ENCODE measurements at places on chromosomes 4 and X.
A peak's percentile ranks its signal among the peaks of the same experiment; 100 is the strongest.

GRCh38 chr4:143554728-143555597 is 41.5 kb downstream of the SMARCA5 start:
- no peak for DNase-seq

DNA sequence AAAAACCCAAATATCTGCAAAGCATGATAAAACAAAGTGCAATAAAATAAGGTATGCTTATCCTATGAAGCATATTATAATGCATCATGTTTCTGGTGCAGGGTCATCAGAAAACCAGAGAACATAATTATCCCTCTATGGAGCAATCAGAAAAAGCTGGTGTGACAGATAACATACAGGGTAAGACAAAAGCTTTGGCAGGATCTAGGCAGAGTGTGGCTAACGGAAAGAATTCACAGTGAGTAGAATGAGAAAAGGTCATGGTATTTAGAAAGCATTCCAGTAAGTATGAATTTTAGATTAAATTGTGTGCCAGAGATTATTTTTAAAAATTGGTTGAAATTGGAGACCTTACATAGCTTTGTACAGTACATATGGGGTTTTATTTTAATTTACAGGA is 29.0 kb upstream of the UGT2B4 start:
- DNase-seq: no peak

GRCh38 chr4:169677150-169677748 is 56.9 kb downstream of the CLCN3 start:
- DNase-seq: no peak

GRCh38 chr4:2910409-2910808 is 52.8 kb downstream of the NOP14 start:
- DNase-seq: no peak

DNA sequence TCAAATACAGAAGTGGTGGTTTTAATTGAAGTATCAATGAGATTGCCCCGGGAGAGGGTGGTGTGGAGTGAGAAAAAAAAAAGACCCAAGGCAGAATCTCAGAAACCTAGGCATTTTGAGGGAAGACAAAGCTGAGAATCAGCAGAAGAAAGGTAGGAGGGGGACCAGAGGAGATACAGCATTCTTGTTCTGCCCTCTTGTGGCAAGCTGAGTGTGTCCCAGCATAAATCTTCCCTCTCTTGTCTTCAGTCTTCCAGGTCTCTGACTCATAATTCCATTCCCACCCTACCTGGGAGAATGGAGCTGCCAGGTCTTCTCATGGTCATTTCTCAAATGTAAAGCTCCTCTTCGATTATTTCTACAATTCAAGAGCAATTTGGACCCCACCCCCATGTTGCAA is 32.7 kb upstream of the MAGED1 start:
- DNase-seq: peak; percentile 52

DNA sequence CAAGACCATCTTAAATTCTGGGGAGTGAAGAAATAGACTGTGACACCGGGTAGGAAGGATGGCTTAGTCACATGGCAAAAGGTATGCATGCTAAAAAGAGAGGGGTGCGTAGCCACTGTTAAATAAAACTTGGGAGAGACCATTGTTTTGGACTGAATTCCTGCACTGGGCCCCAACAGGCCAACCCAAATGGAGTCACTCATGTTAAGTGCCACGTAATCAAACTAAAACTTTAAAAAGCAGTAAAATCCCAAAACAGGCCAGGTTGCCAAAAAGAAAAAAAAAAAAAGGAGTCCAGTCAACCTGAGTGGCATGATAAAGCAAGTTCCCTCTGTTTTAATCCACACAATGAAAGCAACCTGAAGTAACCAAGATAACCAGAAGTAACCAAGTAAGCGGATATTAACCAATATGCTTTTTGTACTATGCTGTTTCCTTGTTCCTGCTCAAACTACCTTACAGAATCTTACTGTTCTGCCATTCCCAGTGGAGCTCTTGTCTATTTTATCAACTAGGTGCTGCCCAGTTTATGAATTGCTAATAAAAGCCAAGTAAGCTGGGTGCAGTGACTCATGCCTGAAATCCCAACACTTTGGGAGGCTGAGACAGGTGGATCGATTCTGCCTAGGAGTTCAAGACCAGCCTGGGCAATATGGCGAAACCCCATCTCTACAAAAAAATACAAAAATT is 124.6 kb upstream of the ENPP6 start:
- no peak for DNase-seq

- no peak for DNase-seq
Observed at GRCh38 chr4:6560416-6561172, 14.4 kb upstream of the MAN2B2 start.

- DNase-seq: peak; percentile 72
Observed at GRCh38 chr4:43990963-43991362, 457.6 kb downstream of the KCTD8 start.

GRCh38 chr4:159212675-159213293 is 109.9 kb downstream of the RAPGEF2 start:
- DNase-seq: no peak

GRCh38 chrX:64204252-64204651 is 1.3 kb downstream of the AMER1 start:
- DNase-seq: peak; percentile 19

GRCh38 chr4:139791681-139792080 is 126.1 kb downstream of the MGST2 start:
- DNase-seq: no peak

GRCh38 chr4:6693231-6694176 is at the start of gene S100P:
Gene S100P (plus strand): TSS chr4:6693878. CDS start chr4:6693933, 55 bp downstream.
- DNase-seq: no peak

- DNase-seq: no peak
Observed at GRCh38 chrX:140318296-140318695, 186.6 kb downstream of the SOX3 start.

DNA sequence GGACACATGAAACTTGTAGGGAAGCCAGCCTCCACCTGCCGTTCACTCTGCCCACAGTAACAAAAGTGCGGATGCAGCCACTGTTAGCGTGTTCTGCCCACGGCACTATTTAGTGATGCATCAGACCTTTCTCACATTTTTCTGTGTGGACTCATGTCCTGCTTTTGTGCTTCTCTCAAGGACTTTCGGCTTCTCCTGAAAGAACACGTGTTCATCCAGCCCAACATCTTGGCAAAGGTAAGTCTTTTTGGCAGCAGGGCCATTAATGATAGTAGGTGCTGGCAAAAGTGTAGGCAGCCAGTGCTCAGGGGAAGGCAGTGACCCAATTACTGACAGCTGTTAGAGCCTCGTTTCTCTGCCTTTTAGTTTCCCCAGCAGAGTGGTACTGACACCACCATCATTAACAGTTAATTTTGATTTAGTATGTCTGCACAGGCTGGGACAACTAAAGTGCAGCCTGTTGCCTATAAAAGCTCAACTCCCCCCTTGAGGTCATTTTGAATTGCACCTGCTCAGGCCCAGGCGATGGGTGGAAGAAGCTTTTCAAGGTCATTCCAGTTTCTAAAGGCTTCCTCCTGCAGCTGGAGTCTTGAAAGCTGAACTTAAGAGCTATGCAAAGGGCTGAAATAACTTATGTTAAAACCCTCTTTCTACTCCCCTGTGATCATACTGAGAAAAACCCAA is 54.5 kb upstream of the HPSE start:
- no peak for DNase-seq

- DNase-seq: peak; percentile 38
Observed at GRCh38 chr4:108210989-108211835, 42.5 kb upstream of the LEF1 start.

- peak; percentile 79 for DNase-seq
Observed at GRCh38 chrX:49172280-49172780, 632 bp downstream of the PLP2 start.

DNA sequence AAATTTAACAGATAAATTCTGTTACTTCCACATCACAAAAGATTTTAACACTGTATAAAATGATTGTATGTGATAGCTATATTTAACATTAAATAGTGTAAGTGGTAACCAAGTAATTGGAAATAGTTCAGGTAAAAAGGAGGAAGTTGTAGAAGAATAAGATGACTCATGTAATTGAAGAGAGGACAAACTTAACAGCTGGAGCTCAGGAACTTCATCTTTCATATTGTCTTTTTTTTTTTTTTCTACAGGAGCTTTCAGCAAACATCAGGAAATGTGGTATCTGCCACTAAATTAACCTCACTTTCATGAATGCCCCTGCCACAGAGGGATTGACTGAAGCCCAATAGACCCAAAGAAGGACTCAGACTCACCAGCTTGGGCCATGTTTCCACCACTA is 188.4 kb upstream of the VEGFC start:
- peak; percentile 48 for DNase-seq

DNA sequence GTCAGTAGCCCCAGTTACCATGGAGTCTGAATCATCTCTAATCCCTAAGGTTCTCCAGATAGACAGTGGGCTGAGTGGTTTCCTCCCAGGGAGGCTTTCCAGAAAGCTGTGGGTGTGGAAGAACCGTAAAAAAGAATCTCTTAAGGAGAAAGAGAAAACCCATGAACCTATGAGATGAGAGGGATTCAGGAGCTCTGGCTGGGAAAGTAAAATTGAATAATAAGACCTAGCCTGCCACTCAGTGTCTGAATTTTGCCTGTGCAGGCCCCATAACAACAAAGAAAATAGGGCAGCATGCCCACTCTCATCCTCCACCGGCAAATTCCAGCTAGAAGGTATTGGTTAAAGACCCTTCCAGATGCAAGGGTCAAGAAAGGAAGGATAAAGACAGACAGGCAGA is 16.9 kb downstream of the AWAT2 start:
- peak; percentile 5 for DNase-seq

- no peak for DNase-seq
Observed at GRCh38 chr4:143082701-143083100, 102.0 kb upstream of the USP38 start.

DNA sequence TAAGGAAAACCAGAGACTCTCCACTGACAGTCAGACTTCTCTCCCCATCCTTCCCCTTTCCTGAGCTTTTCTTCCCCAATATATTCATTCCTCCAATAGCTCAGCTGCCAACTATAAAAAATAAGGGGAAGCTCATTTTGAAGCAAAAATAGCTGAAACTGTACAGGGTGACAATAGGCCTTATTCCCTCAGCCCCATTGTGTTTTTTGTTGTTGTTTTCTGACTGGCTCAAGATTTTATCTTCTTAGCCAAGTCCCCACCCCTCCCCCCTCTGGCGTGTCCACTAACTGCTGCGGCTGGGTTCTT is 26.2 kb downstream of the PRPS1 start:
- no peak for DNase-seq

DNA sequence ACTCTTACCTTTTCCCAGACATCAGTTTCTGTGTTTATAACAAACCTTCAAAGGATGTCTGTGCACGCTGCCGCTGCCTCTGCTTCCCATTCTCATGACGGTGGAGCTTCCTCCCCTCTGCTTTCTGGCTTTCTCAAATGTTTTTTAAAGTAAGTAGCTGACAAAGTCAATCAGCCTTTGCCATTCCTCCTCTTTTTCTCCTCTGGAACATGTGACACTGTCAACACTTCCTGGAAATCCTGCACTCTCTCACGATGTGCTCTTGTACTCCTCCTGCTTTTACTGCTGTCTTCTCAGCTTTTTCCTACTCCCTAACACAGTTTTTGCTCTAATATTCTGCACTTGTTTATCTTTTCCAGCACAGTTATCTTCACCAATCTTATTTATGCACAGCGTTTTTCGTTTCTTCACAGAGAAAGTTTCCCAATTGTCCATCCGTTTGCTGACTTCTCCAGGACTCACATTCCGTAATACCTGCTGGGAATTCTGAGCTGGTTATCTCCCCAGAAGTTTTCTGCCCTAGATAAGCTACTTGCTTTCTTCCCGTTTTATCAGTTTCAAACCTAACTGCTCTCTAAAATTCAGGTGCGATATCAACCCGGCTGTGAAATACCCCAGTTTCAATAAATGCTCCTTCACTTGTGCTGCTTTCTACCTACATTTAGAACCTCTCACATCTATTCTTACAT is 465.6 kb upstream of the AGA start:
- DNase-seq: no peak

DNA sequence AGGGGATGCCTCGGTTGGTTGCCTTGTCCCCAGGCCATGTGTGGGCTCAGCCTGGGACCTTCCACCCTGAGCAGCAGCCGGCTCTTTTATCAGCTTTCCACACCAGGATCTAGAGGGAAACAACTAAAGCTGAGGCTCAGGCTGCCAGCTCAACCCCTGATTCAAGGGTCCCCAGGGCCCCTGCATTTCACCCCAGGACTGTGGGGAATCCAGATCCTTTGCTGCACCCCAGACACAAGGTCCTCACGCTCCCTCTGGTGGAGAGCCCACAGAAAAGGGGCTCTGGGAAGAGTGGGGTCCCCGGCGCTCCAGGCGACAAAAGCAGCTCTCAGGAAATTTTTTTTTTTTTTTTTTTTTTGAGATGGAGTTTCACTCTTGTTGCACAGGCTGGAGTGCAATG is 64.3 kb downstream of the ZFYVE28 start:
- no peak for DNase-seq

DNA sequence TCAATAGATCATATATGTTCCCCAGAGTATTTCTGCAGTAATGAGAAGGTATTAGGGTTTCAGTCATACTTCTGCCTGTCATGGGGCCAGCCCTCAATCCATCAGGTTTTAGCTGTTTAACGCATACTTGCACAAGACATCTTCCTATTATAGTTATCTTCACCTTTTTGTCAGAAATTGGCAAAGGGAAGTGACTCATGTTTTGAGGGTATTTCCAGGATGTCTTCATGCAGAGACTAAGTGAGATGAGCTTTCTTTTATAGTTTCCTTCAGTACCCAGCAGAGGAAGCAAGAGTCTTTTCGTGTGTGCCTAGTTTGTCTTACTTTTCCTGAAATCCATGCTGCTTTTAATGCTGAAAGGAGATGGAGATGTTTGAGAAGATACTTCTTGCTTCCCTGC is 9.5 kb downstream of the CSTF2 start:
- DNase-seq: no peak

GRCh38 chrX:22345884-22346283 is 73.2 kb downstream of the CBLL2 start:
- no peak for DNase-seq

DNA sequence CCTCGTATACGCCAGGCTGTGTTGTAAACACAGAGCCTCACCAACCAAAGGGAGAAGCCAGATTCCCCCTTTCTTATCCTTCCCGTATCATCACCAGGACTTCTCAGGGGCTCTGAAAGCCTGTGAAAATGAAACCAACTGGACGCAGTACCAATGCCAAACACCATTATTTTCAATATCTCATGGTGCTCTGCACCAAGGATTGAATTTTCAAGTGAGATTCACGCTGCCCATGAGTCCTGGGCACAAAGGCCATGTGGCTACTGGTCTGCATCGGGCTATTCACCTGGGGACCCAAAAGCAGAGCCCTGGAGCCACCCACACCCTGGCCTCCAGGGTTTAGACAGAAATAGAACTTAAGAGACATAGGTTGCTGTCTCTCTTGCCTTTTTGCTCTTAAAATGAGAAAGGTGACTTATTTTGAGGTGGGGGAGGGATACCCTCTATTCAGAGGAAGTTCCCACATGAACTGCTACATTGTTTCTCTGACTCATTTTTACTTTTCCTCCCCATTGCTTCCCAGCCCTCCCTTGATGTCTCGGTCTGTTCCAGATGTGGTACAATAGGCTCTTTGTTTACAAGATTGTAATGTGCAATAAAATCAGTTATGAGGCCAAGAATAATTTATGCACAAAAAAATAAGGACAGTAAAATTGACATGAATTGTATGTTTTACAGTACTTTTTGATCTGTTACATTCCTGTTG is 55.4 kb downstream of the MAML3 start:
- DNase-seq: peak; percentile 35
